Heart right ventricle (tissue), 16 donors: ENCODE measurements at places on chromosomes 6 and 20. TPM values are rescaled to one million over a fixed set of nuclear protein-coding genes. Genes with fewer than 3 reads are reported as not detected.
A peak's percentile ranks its signal among the peaks of the same experiment; 100 is the strongest.

Gene HCRTR2
- 0.14 TPM for total RNA-seq

Gene BNIP5
- not detected for total RNA-seq

Gene RAB5IF
- 56.4 TPM for total RNA-seq

GRCh38 chr6:106908386-106908840 lies 66.1 kb downstream of the CD24 start:
- H3K27ac ChIP-seq, result no peak overlapping the region
- H3K4me3 ChIP-seq, result no peak overlapping the region
- no peaks in the 10 kb centered on the region for H3K36me3 ChIP-seq
- DNase-seq, result no peak
- H3K27me3 ChIP-seq, result no peaks in the 10 kb centered on the region
- H3K4me1 ChIP-seq, result no peaks in the 10 kb centered on the region

DNA sequence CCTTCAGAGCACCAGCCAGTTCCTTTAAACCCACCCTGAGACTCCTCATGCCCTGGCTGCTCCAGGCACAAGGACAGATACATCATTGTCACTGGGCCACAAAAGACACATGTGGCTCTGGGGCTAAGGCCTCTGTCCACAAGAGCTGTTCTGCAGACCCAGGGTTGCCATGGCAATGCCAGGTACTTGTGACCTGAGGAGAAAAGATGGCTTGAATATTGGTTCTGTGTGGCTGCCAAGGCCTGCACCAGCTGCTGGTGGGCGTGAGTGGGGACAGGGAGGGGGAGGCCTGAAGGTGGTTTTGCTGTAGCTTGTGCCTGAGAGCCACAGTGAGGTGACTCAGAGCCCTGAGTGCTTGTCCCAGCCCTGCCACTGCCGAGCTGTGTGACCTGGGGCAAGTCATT lies 31.8 kb downstream of the SAYSD1 start:
- no peaks in the 10 kb centered on the region for H3K4me1 ChIP-seq
- no peak overlapping the region for H3K4me3 ChIP-seq
- H3K27ac ChIP-seq, result no peak overlapping the region
- DNase-seq, result no peak

GRCh38 chr6:12137480-12137879 lies 125.4 kb downstream of the HIVEP1 start:
- H3K4me3 ChIP-seq, result no peak overlapping the region
- H3K27ac ChIP-seq, result no peak overlapping the region
- H3K27me3 ChIP-seq, result no peaks in the 10 kb centered on the region
- peaks cover 41% of the 10 kb centered on the region for H3K36me3 ChIP-seq
- peaks cover 7% of the 10 kb centered on the region for H3K4me1 ChIP-seq
- DNase-seq, result peak; percentile 43

GRCh38 chr20:33649201-33649681 lies 12.9 kb upstream of the C20orf144 start:
- H3K36me3 ChIP-seq, result peaks cover 6% of the 10 kb centered on the region
- peaks cover 48% of the 10 kb centered on the region for H3K4me1 ChIP-seq
- no peak overlapping the region for H3K4me3 ChIP-seq
- H3K27ac ChIP-seq, result no peak overlapping the region
- no peak for DNase-seq

GRCh38 chr20:49344975-49345374 lies 67.1 kb upstream of the ZNFX1 start:
- no peaks in the 10 kb centered on the region for H3K36me3 ChIP-seq
- peak; percentile 39 for DNase-seq
- H3K27ac ChIP-seq, result peak overlapping the region; percentile 48
- no peak overlapping the region for H3K4me3 ChIP-seq
- H3K4me1 ChIP-seq, result no peaks in the 10 kb centered on the region
- no peaks in the 10 kb centered on the region for H3K27me3 ChIP-seq

Gene CD109
- 15.1 TPM for total RNA-seq
